Bronchial epithelial cell (primary cell): ENCODE measurements at places on chromosomes 12 and 14. TPM values are rescaled to one million over a fixed set of nuclear protein-coding genes. Genes with fewer than 3 reads are reported as not detected.

USP44 gene
- 0.13 and 0.26 TPM in 2 replicates for total RNA-seq

LRTM2 gene
- not detected in 2 replicates for total RNA-seq

GRCh38 chr12:13178568-13179210, 17.8 kb upstream of the EMP1 start:
- no peak for DNase-seq

- DNase-seq: peak; percentile 34
These were observed 52.5 kb upstream of the RBM19 start for GRCh38 chr12:114018669-114019068.

GRCh38 chr12:53325511-53326061, 4.2 kb upstream of the AAAS start:
- DNase-seq: no peak

GRCh38 chr14:81990312-81990761, 456.7 kb upstream of the SEL1L start:
- DNase-seq: peak; percentile 52

DNA sequence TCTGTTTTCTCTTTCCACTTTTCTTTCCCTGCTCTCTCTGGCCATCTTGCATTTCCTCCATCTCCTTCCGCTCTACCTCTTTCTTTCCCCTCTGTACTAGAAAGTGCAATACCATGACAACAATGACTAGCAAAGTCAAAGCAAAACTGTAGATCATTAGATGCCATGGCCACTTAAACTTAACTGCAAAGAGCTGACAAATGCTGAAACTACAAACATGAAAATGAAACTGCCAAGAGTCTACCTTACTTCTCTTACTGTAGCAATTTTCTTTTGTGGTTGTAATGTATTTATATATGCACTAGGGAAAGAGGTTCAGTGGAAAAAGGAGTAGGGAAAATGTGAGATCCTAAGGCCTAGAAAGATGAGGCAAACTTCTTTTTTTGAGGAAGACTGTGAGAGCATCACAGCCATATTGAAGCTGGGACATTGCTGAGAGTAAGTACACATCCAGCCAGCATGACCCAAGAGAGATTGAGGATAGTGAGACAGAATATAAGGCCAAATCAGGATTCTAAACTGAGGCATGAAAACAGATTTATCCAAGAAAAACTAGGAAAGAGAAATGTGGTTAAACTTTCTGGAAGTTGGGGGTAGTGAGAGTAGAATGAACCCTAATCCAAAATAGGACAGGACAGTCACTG, 276.6 kb upstream of the NAV3 start:
- DNase-seq: no peak
